CD14-positive monocyte (primary cell): ENCODE measurements at places on chromosomes 5 and 9. TPM values are rescaled to one million over a fixed set of nuclear protein-coding genes. Genes with fewer than 3 reads are reported as not detected.
A peak's percentile ranks its signal among the peaks of the same experiment; 100 is the strongest.

DNA sequence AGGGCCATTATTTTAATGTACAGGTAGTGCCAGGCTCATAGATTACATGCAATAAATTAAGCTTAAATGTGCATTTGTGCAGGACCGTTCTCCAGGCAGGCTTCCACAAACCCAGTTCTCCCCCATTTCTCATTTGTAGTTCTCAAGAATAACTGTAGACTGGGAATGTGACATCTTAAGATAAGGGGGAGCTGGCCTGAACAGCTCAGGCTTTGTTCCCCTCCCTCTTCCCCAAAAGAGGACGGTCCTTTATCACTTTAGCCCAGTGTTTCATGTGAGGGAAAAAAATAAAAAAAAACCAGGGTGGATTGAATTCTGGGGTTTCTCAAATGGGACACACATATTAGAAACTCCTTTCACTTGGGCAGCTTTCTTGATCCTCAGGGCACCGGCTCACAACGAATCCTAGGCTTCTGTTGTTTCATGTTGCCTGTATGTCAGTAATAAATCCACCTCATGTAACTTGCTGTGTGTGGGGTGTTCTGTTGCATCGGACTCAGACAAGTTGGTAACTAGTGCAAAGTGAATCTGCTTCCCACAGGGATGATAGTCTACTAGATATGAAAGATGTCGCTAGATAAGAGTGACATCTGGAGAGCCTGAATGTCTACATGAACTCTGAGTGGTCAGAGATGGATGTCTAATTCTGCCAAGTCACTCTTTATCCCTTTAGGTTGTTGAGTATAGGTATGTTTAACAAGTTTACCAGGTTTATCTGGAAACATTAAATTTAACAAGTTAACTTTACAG, 2030.6 kb upstream of the NUDT12 start:
- H3K27ac ChIP-seq, result no peak overlapping the region
- DNase-seq, result no peak
- no peaks in the 10 kb centered on the region for H3K4me1 ChIP-seq
- H3K36me3 ChIP-seq, result no peaks in the 10 kb centered on the region

- H3K27ac ChIP-seq, result peak overlapping the region; percentile 86
- no peaks in the 10 kb centered on the region for H3K36me3 ChIP-seq
- H3K4me1 ChIP-seq, result peaks cover 16% of the 10 kb centered on the region
- peak overlapping the region; percentile 83 for H3K4me3 ChIP-seq
Measured at GRCh38 chr9:6703898-6704639, 53.7 kb upstream of the KDM4C start.

GRCh38 chr9:124840300-124840833, 12.9 kb upstream of the WDR38 start:
- H3K27me3 ChIP-seq, result no peaks in the 10 kb centered on the region
- no peak overlapping the region for H3K4me3 ChIP-seq
- no peaks in the 10 kb centered on the region for H3K4me1 ChIP-seq
- no peak overlapping the region for H3K27ac ChIP-seq
- DNase-seq, result no peak

Gene MYOZ3
- polyA plus RNA-seq, result not detected

Gene TRPM3
- polyA plus RNA-seq, result not detected

GRCh38 chr5:58458141-58458742, 1.6 kb downstream of the PLK2 start:
- peaks cover 12% of the 10 kb centered on the region for H3K27me3 ChIP-seq
- DNase-seq, result no peak
- H3K27ac ChIP-seq, result no peak overlapping the region
- no peaks in the 10 kb centered on the region for H3K36me3 ChIP-seq
- peak overlapping the region; percentile 83 for H3K4me3 ChIP-seq

DNA sequence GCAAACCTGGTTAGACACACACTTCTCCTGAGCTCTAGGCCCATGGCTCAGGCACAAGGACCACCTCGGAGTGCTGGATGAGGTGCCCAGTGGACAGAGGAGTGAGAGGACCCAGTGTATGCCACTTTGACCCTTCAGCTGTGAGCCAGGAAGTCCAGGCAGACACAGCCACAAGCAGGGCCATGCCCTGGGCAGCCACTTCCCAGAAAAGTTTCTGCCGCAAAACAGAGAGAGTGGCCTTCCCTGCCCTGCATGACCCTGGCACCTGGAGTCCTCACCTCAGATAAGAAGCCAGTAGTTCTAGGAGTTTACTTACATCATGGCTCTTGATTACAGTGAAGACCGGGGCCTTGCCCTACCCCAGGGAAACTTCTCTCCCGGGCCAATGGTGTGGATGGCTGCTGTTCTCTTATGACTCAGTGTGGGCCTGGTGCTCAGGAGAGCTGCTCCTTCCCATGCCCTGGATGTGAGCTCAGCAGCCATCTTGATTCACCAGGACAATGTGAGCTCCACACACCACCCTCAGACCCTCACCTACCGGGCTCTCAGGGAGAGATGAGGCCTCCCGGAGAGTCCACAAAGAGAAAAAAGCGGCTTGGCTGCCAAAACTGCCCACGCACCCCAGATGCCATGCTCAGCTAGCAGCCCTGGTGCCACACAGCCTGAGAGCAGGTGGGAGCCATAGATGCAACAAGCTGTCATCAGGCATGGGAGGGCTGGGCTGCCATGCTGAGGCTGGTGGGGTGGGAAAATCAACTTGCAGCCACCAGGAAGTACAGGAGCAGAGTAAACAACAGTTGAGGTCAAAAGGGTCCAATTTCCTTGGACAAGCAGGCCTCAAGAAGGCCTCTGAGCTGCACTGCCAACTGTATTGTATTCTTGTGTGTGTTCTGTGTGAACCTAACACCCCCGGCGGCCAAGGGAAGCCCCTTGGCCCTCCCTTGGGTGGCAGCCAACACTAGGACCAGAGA, 11.7 kb upstream of the IRF1 start:
- no peak overlapping the region for H3K27ac ChIP-seq
- H3K36me3 ChIP-seq, result no peaks in the 10 kb centered on the region
- DNase-seq, result no peak

- H3K27ac ChIP-seq, result no peak overlapping the region
- no peaks in the 10 kb centered on the region for H3K27me3 ChIP-seq
- no peaks in the 10 kb centered on the region for H3K4me1 ChIP-seq
- H3K4me3 ChIP-seq, result no peak overlapping the region
Measured at GRCh38 chr5:74013222-74013621, 387.2 kb downstream of the ARHGEF28 start.

Gene SPTLC1
- polyA plus RNA-seq, result 80.0 TPM

- H3K4me1 ChIP-seq, result peaks cover 5% of the 10 kb centered on the region
- DNase-seq, result no peak
- no peak overlapping the region for H3K27ac ChIP-seq
- H3K4me3 ChIP-seq, result no peak overlapping the region
- H3K36me3 ChIP-seq, result no peaks in the 10 kb centered on the region
Measured at GRCh38 chr5:154309805-154310204, 119.3 kb downstream of the GALNT10 start.

- DNase-seq, result no peak
- no peak overlapping the region for H3K4me3 ChIP-seq
- H3K27ac ChIP-seq, result no peak overlapping the region
- no peaks in the 10 kb centered on the region for H3K36me3 ChIP-seq
- no peaks in the 10 kb centered on the region for H3K4me1 ChIP-seq
Measured at GRCh38 chr5:31048282-31049270, 144.9 kb upstream of the CDH6 start.

- no peaks in the 10 kb centered on the region for H3K36me3 ChIP-seq
- H3K4me3 ChIP-seq, result no peak overlapping the region
- H3K27me3 ChIP-seq, result no peaks in the 10 kb centered on the region
- H3K4me1 ChIP-seq, result no peaks in the 10 kb centered on the region
- DNase-seq, result no peak
Measured at GRCh38 chr5:137345396-137345795, 153.7 kb downstream of the SPOCK1 start.

DNA sequence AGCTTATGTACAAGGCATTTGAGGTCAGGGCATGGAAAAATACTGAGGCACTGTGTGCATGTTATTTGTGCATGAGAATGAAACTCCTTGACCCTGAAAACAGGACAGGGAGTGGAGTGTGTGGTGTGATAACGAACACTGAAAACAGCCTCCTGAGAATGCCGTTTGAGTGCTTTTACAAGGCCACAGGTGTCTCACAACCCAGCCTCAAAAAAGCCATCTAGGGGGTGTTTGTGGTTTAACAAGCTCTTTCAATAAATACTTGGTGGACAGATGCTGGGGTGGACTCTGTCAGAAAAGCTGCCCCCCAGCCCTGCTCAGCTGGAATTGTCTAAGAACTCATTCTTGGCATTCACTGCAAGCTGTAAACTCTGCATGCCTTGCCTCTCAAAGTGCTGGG, 94.0 kb upstream of the SLC25A48 start:
- DNase-seq, result no peak
- H3K36me3 ChIP-seq, result no peaks in the 10 kb centered on the region
- H3K4me3 ChIP-seq, result no peak overlapping the region
- H3K27ac ChIP-seq, result no peak overlapping the region
- H3K27me3 ChIP-seq, result no peaks in the 10 kb centered on the region

DNA sequence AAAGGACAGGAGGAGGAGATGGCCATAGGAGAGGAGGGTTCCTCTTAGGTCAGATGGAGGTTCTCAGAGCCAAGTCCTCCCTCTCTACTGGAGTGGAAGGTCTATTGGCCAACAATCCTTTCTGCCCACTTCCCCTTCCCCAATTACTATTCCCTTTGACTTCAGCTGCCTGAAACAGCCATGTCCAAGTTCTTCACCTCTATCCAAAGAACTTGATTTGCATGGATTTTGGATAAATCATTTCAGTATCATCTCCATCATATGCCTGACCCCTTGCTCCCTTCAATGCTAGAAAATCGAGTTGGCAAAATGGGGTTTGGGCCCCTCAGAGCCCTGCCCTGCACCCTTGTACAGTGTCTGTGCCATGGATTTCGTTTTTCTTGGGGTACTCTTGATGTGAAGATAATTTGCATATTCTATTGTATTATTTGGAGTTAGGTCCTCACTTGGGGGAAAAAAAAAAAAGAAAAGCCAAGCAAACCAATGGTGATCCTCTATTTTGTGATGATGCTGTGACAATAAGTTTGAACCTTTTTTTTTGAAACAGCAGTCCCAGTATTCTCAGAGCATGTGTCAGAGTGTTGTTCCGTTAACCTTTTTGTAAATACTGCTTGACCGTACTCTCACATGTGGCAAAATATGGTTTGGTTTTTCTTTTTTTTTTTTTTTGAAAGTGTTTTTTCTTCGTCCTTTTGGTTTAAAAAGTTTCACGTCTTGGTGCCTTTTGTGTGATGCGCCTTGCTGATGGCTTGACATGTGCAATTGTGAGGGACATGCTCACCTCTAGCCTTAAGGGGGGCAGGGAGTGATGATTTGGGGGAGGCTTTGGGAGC, 3.1 kb downstream of the EGR1 start:
- H3K4me1 ChIP-seq, result peaks cover 34% of the 10 kb centered on the region
- H3K4me3 ChIP-seq, result no peak overlapping the region
- no peak for DNase-seq
- H3K36me3 ChIP-seq, result no peaks in the 10 kb centered on the region

Gene LCP2
- 89.5 TPM for polyA plus RNA-seq

Gene FRRS1L
- not detected in 2 replicates for polyA plus RNA-seq

- no peak for DNase-seq
- H3K27me3 ChIP-seq, result no peaks in the 10 kb centered on the region
- no peak overlapping the region for H3K27ac ChIP-seq
Measured at GRCh38 chr5:178525906-178526732, 64.1 kb downstream of the COL23A1 start.

Gene TJP2
- polyA plus RNA-seq, result 8.0 TPM

Gene PRRX2
- not detected for polyA plus RNA-seq

Gene SLC2A6
- 60.4 TPM for polyA plus RNA-seq

Gene CSF2
- 0.22 TPM in 1 of 2 replicates, not detected in the other for polyA plus RNA-seq

Gene GFI1B
- polyA plus RNA-seq, result 0.21 TPM

GRCh38 chr9:85892401-85892800, 48.5 kb upstream of the NAA35 start:
- no peak overlapping the region for H3K27ac ChIP-seq
- no peaks in the 10 kb centered on the region for H3K36me3 ChIP-seq
- H3K4me3 ChIP-seq, result no peak overlapping the region
- H3K27me3 ChIP-seq, result no peaks in the 10 kb centered on the region

DNA sequence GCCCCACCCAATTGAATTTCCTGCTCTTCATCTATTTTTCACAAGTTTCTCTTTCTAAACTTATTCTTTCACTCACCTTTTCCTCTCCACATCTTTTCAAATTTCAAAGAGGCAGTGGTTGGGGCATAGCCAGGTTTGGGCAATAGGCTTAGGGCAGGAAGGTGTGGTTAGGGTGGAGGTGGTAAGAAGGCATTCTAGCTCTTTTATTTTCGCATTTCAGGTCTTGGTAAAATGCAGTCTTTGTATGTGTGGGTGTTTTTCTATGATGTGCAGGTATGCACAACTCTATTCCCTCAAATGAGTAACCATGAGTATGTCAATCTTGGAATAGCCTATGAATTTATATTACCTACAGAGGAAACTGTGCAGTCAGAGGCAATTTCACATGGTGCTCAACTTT, 129.8 kb upstream of the IFNE start:
- H3K4me1 ChIP-seq, result no peaks in the 10 kb centered on the region
- H3K36me3 ChIP-seq, result no peaks in the 10 kb centered on the region
- no peak overlapping the region for H3K27ac ChIP-seq
- peaks cover 3% of the 10 kb centered on the region for H3K27me3 ChIP-seq
- no peak for DNase-seq

Gene TUSC1
- 0.29 and 0.59 TPM in 2 replicates for polyA plus RNA-seq

DNA sequence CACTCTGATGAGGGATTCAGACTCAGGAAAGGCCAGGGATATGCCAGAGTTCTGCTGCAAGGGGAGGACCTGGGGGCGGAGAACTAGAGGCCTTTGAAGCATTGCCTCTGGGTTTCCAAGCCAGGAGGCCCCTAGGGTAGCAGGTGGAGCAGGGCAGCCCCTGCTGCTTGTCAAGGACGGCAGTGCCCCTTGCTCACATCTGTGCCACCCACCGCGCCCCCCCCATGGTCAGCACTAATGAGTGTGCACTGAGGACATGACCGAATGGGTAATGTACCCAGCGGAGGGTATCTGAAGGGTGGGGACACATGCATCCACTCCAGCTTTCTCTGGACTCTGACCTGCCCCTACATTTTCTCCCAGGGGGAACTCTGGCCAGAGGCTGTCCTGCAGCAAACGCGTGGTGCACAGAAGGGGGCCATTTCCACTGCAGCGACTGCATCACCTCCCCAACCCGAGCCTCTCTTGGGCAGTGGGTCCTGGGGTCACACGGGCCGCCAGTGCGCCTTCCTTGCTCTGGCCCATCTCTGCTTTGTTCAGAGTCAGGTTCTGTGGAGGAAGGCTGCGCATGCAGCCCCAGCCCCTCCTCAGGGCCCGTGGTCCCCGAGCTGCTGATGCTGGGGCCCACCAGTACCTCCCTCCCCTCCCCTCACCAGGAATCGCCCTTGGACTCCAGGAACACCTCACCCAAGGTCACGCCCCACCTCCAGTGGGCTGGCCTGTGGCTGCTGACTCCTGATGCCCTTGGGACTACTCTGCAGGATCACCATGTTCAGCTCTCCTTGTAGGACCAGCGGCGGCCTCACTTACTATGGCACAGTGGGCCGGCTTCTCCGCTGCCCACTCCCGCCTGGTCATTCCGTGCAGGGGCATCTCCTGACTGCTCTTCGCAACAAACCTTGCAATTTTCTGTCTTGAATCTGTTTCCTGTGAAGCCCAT, 31.2 kb downstream of the STC2 start:
- H3K36me3 ChIP-seq, result no peaks in the 10 kb centered on the region
- no peak overlapping the region for H3K27ac ChIP-seq
- H3K27me3 ChIP-seq, result peaks cover 10% of the 10 kb centered on the region
- H3K4me1 ChIP-seq, result no peaks in the 10 kb centered on the region
- H3K4me3 ChIP-seq, result no peak overlapping the region

Gene PRR7
- 17.4 and 33.9 TPM in 2 replicates for polyA plus RNA-seq
